NCI-H2171 treated with DMSO at 0.1 percent for 48 hours (cell line): ENCODE measurements at places on chromosomes 13 and 19.

DNA sequence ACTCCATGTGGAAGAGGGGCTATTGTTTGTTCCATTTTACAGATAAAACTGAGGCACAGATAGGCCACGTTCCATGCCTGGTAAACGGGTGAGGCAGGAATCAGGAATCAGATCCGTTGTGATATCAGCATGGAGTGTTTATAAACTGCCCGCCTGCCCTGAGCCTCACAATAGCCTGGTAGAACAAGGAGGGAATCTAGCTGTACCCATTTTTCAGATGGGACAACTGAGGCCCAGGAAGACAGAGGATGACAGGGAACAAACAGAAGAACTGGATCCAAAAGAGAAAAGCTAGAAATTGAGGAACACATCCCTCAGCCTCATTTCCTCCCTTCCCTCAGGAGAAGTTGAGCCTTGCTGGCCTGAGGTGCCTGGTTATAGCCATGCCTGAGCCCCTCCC lies 32.5 kb downstream of the CERS4 start:
- no peak for DNase-seq

DNA sequence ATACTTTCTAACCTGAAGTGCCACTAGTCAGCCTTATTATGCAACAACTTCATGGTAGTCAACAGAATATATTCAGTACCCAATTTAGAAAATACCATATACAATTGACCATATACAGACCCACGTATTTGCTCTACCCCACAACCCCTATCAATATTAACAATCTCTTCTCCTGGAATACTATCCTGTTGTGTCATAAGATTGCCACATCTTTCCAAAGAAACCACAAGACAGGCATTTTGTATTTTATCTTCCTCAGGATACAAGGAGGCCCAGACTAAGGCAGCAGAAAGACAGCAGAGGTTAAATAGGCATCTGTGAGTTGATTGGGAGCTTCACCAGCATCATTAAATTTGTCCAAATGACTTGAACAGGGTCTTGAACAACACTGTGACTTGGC lies 4.5 kb downstream of the SPART start:
- DNase-seq: no peak

GRCh38 chr13:105638426-105638825 lies 897.0 kb downstream of the EFNB2 start:
- no peak for DNase-seq

DNA sequence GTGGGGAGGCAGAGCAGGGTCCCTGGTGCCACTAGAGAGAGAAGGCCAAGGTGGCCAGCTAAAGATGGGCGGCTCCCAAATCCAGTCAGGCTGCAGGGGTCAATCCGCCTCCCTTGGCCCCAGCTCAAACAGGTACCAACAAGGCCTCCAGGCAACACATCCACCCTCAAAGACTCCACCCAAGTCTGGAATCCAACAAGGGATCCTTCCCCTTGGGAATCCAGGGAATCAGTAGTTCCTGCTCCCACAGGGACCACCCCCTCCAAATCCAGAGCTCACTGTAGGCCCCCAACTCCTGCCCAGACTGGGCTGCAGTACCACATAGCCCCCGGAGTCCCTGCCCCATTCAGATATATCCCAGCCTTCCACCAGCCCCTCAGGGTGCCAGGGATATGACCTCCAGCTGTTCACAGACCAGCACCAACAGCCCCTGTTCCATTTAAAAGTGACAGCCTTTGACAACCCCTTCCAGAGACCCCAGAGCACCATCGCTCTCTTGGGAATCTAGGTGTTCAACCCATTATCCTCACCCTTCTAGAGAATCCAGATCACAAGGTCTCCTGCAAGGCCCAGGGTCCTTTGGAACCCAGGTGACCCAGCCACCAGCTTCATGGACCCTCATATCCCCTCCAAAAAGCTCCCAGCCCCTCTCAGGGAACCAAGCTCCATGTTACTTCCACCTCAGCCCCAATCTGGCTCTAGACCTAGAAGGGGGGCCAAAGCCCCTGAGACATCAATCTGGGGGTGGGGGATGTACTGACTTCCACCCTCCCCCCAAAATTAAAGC lies 3.2 kb downstream of the ERF start:
- DNase-seq: no peak

GRCh38 chr13:40980461-40980860 lies 38.7 kb downstream of the ELF1 start:
- no peak for DNase-seq

- DNase-seq: peak; percentile 43
These were observed 953 bp downstream of the DZIP1 start for GRCh38 chr13:95643571-95643935.

DNA sequence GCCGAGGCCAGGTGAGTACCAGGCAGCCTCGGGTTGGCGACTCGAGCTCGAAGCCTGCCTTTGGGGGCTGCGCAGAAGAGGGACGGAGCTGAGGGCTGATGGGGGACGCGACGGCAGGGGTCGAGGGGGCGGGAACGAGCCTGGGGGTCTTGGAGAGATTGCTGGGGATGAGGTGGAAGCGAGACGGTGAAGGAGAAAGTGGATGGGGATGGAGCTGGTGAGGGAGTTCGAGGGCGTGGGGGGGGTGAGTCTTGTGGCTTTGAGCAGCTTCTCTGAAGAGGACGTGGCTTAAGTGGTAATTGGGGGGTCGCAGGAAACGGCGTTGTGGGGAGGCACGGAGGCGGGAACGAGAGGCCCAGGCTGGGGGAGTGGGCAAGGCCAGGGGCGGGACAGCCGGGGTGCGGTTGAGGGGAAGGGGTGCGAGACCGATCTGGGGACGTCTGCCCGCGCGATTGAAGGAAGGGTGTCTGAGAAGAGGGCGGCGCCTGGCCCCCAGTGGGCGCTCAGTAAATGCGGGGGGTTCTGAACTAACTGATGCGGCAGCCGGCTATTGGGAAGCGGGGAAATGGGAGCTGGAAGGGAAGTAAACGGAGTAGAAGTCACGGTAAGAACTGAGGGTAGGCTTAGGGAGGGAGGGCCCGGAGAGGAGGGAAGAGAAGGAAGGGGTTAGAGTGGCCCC lies 426 bp downstream of the MYO9B start:
- DNase-seq: peak; percentile 17

DNA sequence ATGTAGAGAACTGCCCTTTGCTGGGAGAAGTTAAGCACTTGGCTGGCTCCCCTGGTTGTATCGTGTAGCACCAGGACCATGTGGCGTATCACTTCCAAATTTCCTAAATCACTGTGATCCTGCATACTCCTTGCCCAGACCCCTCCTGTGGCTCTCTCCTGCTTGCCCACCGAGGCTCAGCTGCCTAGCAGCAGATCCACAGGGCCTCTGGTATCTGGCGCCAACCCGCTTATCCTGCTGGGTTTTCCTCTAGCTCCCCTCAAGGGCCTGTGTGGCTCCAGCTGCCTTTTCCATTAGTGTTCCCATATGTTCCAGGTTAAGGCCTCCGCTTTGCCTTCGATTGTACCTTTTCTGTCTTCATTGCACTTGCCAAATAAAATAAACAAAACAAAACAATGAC lies 16.5 kb downstream of the LRCH1 start:
- peak; percentile 45 for DNase-seq

- no peak for DNase-seq
These were observed 143.8 kb upstream of the RXFP2 start for GRCh38 chr13:31595563-31595962.

- no peak for DNase-seq
These were observed 10.8 kb downstream of the ALOX5AP start for GRCh38 chr13:30745906-30746686.

DNA sequence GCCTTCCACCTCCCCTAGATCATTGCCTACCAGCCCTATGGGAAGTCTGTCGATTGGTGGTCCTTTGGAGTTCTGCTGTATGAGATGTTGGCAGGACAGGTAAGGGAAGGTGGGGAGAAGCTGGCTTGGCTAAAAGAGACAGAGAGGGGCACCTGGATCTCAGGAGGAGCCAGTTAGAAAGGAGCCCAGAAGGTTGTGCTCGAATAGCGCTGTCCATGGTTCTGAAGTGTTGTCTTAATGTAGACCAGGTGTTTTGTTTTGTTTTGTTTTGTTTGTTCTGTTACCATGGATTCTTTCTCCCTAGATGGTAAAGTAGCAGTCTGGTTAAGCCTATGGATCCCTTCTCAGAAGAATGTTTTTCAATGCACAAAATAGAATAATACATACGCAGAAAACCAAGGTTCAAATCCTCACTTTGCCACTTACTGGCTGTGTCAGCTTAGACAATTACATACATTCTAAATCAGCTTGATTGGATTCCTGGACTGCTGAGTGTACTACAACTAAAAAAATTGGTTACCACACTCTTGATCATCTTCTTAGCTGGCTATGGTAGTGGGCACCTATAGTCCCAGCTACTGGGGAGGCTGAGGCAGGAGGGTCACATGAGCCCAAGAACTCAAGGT lies 5.9 kb upstream of the CACNG7 start:
- DNase-seq: no peak

DNA sequence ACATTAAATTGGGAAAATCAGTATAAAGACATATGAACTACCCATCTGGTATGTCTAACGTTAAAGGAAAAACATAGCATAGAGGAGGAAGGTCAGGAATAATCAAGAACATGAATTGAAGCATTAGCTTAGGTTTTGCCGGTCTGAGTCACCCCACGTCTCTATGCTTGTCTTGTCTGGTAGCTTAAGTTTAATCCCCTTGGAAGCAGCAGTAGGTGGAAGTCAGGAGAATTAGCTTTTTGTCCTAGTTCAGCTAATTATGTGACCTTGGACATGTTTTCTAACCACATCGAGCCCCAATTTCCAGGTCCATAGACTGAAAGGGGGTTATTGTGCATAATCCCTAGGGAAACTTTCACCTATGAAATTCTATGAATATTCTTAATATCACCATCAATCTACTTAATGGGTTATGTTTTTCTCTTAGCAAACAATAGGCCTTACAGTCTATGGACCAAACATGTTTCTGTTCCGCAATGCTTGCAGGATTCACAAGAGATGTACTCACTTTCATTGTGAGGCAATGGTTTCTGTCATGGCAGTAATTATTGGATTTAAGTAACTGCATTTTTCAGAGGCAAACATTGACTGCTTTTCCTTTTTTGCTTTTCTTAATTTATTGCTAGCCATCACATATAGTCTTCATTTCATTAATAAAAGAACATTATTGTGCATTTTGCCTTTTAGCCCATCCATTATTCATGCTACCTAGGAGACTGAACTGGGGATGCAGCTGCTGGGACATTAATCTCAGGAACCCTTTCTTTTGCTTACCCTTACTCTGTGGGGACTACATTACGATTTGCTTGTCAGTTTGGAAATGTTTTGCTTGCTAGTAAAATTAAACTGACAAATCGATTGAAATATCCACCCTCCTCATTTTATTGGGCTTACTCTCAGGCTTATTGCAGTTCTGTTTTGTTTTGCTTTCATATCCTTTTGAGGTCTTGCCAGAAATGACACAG lies 304.8 kb upstream of the MAB21L1 start:
- no peak for DNase-seq

DNA sequence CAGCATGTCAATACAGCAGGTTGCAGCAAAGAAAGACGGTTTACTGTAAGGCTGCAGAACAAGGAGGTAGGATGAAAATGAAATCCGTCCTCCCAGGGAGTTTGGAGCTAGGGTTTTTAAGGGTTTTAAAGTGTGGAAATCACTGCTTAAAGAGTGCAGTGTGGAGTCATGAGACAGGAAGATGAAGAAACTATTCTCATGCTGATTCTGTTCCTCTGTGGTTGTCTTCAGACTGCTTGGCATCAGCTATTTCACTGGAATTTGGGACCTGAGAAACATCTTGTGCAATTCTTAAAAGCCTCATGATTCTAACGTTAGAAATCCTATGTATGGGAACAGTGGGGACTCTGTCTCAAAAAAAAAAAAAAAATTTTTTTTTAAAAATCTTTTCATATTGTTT lies 11.4 kb downstream of the ZNF331 start:
- DNase-seq: no peak

GRCh38 chr19:46303322-46303690 lies 6.5 kb downstream of the HIF3A start:
- DNase-seq: no peak

DNA sequence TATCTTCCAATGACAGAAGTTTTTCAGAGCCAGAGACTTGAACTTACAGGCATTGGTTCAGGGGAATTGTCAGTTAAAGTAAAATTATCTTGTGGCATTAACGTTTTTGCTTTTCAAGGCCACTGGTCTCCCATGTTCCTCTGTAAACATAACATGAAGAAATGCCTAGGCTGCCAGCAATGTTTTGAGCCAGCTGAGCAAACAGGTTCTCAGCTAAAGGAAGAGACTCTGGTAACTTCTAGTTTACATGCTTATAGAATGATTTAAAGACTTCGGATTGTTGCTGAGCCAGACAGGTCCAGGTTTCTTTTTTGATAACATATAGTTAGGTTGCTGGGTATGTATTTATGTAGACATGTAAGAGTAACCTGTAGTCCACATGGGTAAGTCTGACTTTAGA lies 35.7 kb downstream of the ZNF493 start:
- no peak for DNase-seq

- no peak for DNase-seq
These were observed 44.6 kb upstream of the CYP4F8 start for GRCh38 chr19:15570420-15570819.

- peak; percentile 88 for DNase-seq
These were observed at the start of gene ATP5F1D for GRCh38 chr19:1241417-1242095. TSS of gene ATP5F1D (plus strand) at chr19:1241751. CDS start at chr19:1241851, 100 bp downstream.

DNA sequence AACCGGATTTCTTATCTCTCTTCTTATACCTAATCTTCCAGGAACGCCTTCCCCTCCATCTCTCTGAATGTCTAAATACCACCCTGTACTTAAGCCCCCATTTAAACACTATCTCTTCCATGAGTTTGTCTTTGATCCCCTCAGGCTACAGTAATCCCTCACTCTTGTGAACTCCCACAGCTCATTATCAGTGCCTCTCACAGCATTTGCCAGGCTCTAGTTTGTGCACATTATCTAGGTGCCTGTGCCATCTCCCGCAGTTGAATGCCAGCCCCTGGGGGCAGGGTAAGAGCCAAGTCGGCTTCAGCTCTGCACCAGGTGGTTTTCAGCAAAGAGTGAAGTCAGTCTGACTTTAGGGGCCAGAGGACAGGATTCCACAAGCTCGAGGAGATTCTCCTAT lies 71.4 kb downstream of the FREM2 start:
- no peak for DNase-seq

DNA sequence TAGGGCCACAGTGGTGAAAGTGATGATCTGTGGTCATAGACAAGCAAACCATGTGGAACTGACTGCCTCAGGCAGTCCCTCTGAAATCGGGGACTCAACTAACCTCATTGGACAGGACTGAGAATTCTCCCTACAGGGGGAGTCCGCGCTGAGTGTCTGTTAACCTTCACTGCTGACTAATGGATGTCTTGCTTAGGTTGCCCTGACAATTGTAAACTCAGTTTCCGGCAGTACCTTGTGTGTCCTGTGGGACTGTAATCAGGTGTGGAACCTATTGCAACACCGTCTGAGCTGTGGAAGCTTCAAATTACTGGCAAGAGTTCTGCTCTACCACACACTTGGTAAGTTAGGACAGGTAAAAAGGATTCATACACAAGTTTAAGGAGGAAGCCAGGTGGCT lies 21.8 kb downstream of the ZNF77 start:
- peak; percentile 44 for DNase-seq

DNA sequence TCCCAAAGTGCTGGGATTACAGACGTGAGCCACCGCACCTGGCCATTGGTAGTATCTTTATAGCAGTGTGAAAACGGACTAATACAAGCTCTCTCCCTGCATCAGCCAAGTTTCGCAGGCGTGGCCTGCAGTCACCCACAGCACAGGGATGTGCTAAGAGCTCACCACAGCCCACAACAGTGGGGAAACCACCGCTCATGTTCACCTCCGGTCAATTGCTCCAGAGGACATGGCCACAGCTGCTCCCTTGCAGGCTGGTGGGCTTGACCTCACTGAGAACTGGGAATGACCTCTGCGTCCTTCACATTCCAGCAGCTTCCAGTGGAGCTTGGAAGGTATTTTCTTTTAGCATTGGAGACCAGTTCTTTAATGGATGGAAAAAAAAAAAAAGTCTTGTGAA lies 156.4 kb downstream of the KCTD15 start:
- no peak for DNase-seq
